ENCODE measurements at places on chromosomes 5 and 9.

GRCh38 chr5:50687548-50687947 is 21.1 kb downstream of the PARP8 start:
- no peak for DNase-seq

- DNase-seq = peak; percentile 99
These were observed 196.8 kb downstream of the AUH start for GRCh38 chr9:91164724-91165520.

DNA sequence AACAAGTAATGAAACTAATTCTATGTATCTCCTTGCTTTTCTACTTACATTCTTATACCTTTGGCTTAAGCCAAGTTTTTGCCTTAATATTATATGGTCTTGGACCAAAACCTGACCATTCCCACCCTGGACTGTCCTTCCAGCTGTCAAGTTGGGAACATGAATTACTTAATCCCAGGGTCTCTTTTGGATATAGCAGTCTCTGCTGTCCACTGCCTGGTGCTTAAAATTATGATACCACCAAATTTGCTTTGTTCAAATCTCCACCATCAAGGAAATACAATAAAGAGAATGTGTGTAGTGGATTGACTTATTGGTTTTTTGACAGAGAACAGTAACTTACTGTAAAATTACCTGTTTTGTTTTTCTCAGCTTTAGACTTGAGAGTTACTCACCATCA is 66.2 kb downstream of the ABHD17B start:
- DNase-seq = no peak

GRCh38 chr5:158207733-158208132 is 348.8 kb upstream of the CLINT1 start:
- DNase-seq = no peak

DNA sequence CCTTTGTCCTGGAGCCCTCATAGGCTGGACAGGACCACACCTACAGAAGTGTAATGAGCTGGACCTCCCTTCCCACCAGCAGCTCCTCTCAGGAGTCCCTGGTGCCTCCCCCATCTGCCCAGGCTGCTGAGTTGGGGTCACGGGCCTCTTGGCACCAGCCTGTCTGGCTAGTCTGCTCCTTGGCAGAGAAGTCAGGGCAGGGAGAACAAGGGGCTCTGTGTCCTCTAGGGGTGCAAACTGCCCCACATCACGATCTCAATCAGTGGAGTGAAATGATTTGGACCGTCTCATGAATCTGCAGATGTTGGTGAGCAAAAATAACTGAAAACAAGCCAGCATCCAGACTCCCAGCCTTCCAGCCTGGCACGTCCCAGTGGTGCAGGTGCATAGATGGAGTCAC is 14.9 kb upstream of the GFPT2 start:
- no peak for DNase-seq

All from LHCN-M2 (cell line).